ENCODE measurements at places on chromosomes 3 and 15.

- DNase-seq: no peak
These were observed 34.8 kb downstream of the MAP1A start for GRCh38 chr15:43552256-43552655.

DNA sequence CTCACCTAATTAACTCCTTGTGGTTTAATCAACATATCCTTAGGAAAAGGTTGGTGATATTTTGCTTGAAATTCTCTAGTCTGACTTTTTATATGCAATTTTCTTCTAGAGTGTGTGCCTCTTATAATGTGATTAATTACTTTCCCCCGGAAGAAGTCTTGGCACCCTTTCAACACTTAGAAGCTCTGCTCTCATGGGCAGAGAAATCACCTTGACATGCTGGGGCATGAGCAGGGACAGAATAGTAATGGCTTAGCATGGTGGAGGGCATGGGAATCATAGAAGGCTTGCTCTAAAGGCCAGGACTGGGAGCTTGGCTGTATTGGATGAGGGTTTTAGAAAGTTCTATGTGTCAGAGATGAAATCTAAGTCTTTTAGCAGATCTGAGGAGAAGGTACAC, 293.5 kb downstream of the AGBL1 start:
- DNase-seq: no peak

- no peak for DNase-seq
These were observed 15.5 kb downstream of the BMF start for GRCh38 chr15:40092979-40093869.

GRCh38 chr3:99881121-99881524, 63.5 kb downstream of the CMSS1 start:
- no peak for DNase-seq

DNA sequence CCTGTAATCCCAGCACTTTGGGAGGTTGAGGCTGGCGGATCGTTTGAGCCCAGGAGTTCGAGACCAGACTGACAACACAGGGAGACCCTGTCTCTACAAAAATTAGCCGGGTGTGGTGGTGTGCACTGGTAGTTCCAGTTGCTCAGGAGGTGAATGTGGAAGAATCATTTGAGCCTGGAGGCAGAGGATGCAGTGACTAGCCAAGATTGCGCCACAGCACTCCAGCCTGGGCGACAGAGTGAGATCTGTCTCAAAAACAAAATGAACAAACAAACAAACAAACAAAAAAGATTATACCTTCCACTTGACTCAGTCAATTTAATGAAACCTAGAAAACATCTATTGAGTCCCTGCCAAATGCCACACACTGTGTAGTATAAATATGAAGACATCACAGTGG, 30.5 kb upstream of the PHLDB2 start:
- no peak for DNase-seq

DNA sequence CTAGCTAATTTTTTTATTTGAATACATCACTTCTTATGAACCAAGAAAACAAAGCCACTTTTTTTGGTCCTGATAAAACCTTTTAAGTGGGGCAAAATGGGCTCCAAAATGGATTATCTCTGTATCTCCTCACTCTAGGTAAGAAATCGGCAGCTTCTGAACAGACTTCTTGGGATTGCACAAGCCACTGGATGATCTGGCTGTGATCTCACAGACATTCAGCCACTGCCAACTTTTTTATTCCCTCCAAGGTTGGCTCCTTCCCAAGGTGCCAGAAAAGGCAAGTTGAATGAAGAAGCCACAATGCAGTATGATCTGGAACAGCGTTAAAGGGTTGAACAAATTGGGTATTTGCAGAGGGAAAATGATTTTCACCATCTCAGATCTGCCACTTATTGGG, 73.2 kb downstream of the PRICKLE2 start:
- no peak for DNase-seq

- DNase-seq: no peak
These were observed 937.0 kb downstream of the IGSF11 start for GRCh38 chr3:118097660-118098059.

DNA sequence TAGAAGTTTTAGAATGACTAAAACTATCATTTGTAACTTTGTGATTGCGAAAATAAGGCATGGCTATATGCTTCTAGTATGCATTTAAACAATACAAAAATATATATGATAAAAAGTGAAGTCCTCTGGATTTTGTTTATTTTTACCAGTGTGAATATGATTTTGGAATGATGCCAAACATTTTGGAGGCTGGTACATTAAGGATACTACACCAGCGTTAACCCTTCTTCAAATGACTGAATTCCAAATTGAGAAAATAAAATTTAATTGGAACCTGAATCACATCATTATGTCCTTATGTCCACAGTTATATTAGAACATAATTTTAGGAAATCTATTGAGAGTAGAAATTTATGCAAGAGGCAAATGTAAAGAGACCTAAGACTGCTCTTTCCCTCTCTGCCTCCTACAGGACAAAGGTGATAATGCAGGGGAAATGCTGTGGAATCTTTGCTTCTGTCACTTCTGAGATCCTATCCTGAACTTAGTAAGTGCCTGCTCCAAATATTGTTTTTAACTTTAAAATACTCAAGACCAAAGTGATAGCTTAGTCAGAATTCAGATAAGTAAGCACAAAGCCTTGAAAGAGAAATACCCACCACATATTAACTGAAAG, 121.1 kb upstream of the NANOGP8 start:
- DNase-seq: no peak

GRCh38 chr15:61720197-61720704, 340.0 kb downstream of the VPS13C start:
- no peak for DNase-seq

DNA sequence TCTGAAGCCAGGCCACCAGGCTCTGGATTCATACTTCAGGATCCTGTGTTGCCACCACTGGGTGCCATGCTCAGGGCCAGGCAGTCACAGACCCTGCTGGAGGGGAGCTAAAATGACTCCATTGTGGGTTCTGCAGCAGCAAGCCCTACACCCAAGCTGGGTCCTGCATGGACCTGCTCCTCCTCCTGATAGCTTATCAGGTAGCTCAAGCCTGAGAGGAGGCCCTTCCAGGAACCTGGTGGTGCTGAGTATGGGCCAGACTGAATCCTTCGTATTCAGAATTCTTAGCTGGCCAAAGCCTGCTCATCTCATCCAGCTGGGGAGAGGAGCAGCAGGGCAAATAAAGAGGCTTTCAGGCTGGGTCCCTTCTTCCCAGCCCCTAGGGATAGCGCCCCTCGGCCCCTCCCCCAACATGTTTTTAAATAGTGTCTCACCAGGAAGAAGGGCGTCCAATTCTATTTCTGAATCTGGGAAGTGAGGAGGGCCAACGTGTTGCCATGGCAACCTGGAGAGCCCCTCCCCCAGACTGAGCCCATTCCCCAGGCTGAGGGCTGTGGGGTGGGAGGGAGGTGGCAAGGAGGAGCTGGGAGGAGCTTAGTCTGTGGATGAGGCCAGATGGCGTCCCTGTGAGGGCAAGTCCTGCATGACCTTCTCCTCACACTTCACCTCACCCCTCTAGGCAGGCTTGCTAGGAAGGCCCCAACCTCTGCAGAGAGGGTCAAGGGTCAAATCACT, 11.0 kb upstream of the CAMKV start:
- no peak for DNase-seq

DNA sequence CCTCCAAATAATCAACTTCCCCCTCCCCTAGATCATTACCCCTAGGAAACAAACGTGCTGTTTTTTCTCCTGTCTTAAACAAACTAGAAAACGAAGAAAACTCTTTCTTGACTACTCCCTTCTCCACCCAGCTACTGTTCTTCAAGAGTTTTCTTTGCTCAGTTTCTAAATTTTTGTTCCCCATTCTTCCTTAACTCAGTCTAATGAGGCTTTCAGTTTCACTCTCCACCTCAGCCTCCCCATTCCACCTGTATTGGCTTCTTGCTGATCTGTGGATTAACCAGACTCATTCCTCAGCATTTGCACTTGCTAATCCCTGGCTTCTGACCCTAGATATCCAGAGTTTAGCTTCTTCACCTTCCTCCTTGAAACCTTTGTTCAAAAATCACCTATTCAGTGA, 26.8 kb downstream of the SERPINI1 start:
- DNase-seq: no peak

GRCh38 chr15:39209548-39210211, 371.2 kb upstream of the THBS1 start:
- no peak for DNase-seq

- no peak for DNase-seq
These were observed 198.3 kb downstream of the ERC2 start for GRCh38 chr3:56269755-56270535.

DNA sequence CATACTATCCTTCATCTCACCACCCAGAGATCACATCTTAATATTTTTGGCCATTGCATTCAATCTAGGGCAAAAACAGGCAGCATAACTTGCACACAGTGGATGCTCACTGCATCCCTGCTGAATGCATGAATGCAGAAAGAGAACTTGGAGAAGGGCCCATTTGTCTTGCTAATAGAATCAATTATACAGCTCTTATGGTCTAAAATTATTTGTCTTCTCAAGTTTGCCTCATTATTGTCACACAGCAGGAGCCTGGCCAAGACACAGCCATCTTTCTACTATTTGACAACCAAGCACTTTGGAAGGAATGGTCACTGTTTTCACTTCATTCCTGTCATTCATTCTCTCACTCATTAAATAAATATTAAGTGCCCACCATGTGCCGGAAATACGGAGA, 1.2 kb upstream of the ARHGEF26 start:
- DNase-seq: no peak

- DNase-seq: no peak
These were observed 12.4 kb downstream of the NTRK3 start for GRCh38 chr15:88243895-88244787.
